ENCODE measurements at places on chromosomes 12 and 14.

DNA sequence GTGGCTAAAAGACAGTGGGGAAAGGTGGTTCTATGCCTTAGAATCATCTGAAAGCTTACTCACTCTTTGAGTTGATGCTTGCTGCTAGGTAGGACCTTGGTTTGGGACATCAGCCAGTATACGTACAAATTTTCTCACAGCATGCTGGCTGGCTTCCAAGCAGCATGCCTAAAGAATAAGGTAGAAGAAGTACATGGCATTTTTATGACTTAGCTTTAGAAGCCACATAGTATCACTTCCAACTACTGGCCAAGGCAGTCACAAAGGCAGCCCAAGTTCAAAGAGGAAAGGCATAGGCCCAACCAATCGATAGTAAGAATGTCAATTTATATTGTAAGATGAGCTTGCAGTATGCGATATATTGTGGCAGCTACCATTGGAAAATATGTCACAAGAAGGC lies 284.2 kb upstream of the CAND1 start:
- DNase-seq, result no peak

DNA sequence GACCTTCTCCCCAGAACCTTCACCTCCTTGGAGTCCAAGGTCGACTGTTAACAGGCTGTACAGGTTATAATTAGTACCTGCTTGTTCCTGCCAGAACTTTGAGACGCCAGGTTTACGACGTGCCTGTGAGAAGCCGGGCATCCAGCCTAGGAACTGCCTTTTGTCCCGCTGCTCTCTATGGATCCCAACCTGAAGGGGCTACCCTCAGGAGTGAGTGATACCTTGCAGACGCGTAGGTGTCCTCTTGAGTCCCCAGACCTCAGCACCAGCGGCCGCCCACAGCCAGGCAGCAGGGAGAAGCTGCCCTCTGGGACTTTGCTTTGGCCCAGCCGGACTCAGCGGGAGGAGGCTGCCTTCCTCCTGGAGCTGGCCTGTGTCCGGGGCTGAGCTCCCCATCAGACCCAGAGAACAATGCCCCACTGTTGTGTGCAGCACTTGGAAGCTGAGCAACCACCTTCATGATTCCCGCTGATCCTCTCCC lies 16.2 kb downstream of the SYNE3 start:
- DNase-seq, result no peak

DNA sequence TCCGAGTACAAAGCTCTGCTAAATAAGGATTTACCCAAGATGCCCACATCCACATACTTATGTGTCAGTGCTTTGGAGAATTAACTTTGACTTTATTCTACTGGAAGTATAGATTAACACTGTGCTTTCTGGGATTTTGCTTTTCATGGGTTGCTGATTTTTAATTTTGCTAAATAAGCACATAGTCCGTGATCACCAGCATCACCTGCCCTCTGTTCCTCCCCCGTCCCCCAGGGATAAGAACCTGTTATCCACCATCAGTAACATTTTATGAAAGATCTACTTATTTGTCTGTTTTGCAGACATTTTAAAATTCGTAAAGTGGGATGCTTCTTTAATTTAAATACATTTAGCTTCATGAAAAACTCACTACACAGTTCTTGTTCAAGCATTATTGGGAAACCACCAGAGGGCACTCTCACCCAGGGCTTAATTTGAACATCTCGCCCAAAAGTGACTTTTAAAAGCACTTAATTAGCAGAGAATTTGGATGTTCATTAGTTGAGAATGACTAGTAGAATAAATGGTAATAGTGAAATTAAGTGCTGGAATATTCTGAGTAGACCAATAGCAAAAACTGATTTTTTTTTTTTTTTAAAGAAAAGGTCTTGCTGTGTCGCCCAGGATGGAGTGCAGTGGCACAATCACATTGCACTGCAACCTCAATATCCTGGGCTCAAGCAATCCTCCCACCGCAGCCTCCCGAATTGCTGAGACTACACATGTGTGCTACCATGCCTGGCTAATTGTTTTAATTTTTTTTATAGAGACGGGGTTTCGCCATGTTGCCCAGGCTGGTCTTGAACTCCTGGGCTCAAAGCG lies 35.7 kb downstream of the MRPL42 start:
- DNase-seq, result peak; percentile 14

DNA sequence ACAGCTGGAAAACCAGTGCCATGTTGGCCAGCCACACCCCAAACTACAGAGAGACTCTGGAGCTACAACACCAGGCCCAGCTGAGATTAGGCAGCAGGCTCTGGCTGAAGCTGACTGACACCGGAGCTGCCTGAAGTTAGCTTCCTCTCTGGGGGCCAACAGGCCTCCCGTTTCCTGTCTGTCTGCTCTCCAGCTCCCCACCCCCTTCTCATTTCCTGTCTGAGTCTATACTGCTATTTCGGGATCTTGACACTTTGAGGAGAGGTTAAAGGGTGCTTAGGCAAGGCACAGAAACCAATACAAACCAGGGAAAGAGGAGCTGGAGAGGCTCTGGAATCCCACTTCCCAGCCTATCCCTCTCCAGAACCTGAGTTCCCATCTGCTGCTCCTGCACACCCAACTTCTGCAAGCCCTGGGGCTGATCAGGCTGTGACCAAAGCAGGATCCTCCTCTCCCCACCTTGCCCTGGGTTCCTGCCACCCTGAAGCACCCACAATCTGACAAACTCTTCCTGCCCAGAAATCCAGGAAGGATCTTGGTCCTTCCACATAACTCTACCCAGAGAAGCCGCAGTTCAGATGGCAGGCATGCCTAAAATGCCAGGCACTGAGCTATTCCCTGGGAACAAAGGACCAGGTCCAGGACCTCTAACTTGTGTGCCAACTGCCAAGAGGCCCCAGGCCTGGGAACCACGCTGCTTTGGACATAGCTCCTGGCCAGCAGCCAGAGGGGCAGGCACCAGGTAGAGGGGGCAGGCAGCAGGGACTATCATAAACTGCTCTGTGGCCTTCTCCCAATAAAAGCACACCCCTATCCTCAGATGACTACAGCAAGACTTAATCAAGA lies 39.9 kb downstream of the PRPF40B start:
- no peak for DNase-seq

DNA sequence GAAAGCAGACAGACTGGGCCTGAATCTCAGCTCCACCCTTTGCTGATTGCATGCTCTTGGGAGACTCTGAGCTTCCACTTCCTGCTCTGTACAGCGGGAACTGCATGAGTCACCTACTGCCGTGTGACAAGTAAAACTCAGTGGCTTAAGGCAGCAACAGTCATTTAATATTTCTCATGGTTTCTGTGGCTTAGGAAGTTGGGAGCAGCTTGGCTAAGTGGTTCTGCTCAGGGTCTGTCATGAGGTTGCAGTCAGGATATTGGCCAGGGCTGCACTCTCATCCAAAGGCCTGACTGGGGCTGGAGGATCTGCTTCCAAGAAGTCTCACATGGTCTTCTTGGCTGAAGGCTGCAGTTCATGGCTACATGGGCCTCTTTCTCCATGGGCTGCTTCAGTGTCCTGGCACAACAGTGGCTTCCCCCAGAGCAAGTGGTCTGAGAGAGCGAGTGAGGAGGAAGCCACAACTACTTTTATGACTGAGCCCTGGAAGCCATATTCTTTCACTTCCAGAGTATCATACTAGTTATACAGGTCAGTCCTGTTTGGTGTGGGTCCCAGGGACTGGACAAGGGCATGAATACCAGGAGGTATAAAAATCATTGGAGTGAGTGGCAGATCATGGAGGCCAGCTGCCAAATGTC lies 49.7 kb downstream of the FAM222A start:
- DNase-seq, result no peak

DNA sequence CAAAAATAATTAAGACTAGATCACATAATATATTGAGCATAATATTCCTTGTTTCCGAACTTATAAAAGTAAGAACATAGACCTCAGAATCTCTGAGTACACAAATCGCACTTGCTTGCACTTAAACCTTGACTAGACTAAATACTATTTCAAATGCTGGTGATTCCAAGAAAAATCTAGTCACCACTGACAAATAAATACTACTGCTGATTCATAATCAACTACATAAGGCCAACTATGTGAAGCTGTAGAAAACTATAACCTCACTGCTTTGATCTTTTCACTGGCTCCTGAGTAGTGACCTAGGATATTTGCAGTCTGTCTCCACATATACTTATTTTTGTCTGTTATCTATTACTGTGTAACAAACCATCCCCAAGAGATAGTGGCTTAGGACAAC lies 245.4 kb downstream of the DIO2 start:
- DNase-seq, result no peak

GRCh38 chr14:72621387-72622065 lies 272.4 kb downstream of the DPF3 start:
- DNase-seq, result no peak

DNA sequence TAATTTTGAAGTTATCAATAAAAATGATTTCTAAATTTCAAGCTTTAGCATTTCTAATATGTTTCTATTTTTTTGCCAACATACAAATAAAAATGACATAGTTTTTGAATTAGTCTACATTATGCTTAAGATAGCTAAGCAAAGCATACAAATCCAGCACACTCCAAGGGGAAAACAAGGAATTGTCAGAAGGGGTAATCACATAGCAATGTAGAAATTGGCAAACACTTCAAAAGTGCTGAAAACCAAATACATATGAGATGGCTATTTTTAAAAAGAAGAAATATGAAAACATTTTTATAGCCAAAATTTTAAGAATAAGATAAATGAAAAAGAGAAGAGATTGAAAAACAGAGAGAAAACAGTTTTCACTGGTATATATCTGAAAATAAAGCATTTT lies 308.0 kb downstream of the SLC6A15 start:
- DNase-seq, result no peak

DNA sequence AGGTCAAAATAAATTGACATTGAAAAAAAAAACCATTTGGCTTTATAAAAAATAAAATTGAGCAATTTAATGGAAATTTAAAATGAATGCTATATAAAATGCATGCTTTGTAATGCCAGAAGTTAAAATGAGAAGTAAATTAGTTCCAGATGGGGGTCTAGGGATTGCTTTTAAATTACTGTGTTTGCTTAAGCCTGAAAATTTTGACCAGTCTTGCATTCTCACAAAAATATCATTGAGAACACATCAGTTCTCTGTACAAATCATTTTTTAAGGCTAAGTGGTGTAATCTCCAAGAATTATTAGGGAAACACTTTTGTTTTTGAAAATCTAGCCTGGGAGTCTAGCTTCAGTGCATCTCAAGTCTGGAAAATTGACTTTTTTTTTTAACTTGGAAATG lies 90.7 kb downstream of the RERG start:
- no peak for DNase-seq

- DNase-seq, result no peak
Measured at GRCh38 chr12:93176165-93176564, 201.6 kb upstream of the NUDT4 start.

DNA sequence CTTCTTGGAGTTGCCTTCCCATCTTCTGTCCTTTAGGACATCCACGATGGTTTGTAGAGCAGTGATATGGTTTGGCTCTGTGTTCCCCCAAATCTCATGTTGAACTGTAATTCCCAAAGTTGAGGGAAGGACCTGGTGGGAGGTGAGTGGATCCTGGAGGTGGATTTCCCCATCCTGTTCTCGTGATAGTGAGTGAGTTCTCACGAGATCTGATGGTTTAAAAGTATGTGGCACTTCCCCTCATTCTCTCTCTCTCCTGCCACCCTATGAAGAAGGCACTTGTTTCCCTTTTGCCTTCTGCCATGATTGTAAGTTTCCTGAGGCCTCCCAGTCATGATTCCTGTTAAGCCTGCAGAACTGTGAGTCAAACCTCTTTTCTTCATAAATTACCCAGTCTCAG lies 99.2 kb downstream of the BRMS1L start:
- no peak for DNase-seq

GRCh38 chr12:12334367-12335040 lies 15.5 kb downstream of the MANSC1 start:
- DNase-seq, result no peak

DNA sequence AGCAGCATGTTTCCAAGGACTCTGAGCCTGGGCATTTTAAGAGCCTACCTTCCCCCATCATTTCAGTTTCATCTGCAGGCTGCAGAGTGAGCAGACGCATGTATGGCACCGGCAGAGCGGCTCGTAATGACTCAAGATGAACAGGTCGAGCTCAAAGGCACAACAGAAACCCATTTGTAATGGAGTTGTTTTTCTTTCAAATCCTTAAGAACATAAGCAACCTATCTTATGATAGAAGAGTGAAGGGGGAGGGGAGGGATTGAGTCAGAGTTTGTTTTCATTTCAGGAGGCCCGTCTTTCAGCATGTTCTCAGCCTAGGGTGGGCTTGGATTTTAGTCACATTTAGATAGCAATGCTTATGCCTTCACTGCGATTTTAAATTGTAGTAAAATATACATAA lies 54.9 kb upstream of the CISTR start:
- no peak for DNase-seq

DNA sequence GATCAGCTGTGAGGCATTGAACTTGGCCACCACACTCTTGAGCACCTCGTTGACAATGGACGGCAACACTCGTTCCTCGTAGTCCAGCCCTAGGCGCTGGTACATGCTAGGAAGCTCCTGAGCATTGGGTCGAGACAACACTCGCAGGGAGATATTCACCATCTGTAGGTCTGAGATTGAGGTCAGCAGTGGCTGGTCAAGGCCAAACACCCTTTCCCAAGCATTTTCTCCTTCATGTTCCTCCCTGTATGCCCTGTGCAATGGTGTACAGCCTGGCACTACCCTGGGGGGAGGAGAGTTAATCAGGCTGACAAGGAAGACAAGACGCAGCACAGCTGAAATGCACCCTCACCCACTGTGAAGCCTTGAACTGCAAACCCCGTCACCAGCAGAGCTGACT lies 2.0 kb downstream of the PHB2 start:
- DNase-seq, result no peak

DNA sequence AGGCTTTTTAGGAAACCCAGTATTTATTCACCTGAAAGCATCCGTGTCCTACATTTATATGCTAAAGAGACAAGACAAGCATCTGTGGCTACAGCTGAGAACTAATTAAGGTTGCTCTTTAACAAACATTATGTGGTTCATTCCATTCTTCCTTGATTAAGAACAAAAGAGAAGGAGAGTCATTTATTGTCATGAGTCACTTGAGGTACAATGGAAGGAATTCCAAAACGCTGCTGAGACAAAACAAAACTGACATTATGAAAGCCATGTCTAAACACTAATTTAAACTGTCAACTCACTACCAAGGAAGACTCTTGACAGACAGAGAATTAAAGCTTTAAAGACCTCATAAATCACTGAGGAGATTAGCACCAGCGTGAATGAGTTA lies 214.4 kb downstream of the BMP4 start:
- no peak for DNase-seq

DNA sequence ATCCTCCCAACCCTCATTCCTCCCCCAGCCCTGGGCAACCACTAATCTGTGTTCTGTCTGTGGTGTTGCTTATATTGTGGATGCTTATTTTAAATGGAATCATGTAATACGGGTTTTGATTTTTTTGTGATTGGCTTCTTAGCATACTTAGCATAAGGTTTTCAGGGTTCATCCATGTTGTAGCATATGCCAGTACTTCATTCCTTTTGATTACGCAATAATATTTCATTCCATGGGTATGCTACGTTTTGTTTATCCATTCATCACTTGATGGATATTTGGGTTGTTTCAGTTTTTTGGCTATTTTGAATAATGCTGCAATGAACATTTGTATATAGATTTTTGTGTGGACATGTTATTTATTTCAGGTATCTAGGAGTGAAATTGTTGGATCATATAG lies 82.9 kb downstream of the TSPAN9 start:
- DNase-seq, result no peak

GRCh38 chr12:99746538-99746937 lies 99.0 kb downstream of the GARIN6 start:
- DNase-seq, result no peak

Measured in urinary bladder (tissue), 4 donors.